ENCODE measurements at places on chromosomes 4 and X. TPM values are rescaled to one million over a fixed set of nuclear protein-coding genes. Genes with fewer than 3 reads are reported as not detected.

PNMA3 gene
- total RNA-seq: 5.7 TPM

GPR82 gene
- total RNA-seq: 0.97 TPM

CLTRN gene
- not detected for total RNA-seq

PDCL2 gene
- not detected for total RNA-seq

PAGE2B gene
- 1.9 TPM for total RNA-seq

NXF2 gene
- not detected for total RNA-seq

GRCh38 chr4:181578911-181579310 lies 664.3 kb upstream of the TENM3 start:
- no peak for DNase-seq

DNA sequence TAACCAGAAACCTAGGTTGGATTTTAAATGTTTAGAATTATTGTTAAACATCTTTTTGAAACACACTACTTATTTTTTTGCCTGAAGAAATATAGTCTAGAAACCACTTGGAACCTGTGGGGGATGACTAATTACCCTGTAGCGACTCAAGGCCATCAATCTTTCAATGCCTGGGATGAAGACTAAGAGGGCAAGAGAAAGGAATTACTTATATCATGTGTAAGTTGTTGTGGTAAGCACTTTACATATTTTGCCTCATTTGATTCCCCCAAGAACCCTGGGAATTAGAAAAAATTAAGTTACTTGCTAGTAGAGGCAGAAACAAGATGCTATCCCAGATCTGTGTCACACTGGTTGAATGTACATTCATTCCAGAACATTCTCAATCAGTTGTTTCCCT lies 170.9 kb upstream of the GRIA3 start:
- no peak for DNase-seq

GRCh38 chr4:139684351-139684750 lies 18.7 kb downstream of the MGST2 start:
- DNase-seq: no peak

- no peak for DNase-seq
Observed at GRCh38 chrX:107677501-107677901, 49.2 kb downstream of the PRPS1 start.

GRCh38 chrX:151984328-151984727 lies 9.9 kb upstream of the GABRE start:
- no peak for DNase-seq

DNA sequence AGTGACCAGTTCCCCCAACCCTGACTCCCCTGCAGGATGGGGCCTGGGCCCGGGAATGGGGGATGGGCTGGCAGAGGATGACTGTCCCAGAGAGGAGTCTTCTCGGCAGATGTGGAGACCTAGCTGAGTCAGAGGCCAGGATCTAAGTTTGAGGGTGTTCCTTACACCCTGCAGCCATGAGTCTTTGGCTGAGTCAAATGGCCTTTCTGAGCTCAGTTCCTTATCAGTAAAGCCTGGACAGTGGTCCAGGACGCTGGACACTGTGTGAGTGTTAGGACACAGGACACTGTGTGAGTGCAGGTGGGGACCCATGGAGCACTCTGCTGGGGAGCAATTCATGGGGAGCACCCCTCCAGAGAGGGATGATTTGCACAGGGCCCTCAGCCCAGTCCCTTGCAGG lies 5.0 kb downstream of the IL9R start:
- no peak for DNase-seq

GRCh38 chr4:70808151-70808550 lies 31.5 kb downstream of the GRSF1 start:
- DNase-seq: no peak

DNA sequence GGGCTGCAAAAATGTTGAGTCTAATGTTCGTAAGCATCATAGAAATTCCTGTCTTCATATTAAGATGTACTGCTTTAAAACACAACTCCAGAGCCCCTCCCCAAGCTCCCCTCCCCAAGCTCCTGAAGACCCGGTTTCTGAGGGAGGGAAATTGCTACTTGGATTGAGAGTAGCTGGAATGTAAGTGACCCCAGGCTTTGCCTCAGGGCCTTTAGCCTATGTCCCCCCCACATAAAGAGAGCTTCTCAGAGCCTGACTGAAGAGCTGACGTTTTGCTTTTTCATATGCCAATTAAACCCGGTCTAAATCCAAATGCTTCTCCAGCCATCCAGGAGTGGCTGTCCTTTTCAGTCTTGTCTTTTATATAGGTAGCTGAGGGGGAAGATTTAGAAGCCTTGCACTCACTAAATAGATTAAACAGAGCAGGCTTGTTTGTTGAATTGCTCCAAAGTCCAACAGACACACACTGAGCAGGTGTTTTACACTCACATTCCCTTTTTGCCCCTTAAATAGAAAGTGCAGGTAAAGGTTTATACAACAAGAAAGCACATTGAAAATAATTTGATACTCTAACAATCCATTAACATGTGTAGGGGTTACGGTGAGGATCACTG lies 19.6 kb downstream of the ARX start:
- DNase-seq: no peak

DNA sequence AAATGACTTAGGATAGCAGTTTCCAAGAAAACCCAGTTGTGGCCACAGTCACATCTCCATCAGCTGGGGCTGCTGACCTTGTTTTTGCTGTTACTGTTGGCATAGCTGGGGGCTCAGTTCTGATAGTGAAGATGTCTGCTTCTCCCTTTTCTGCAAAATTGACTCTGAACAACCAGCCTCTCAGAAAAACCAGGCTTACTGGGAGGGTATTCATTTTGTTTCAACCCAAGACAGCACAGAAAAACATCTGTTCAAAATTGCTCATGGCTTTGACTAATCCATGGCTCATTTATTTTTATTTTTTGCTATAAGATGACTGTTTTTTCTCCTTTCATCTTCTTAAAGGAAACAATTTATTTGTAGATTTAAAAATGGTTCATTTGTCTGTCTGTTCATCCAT lies 53.1 kb downstream of the RASL11B start:
- no peak for DNase-seq

DNA sequence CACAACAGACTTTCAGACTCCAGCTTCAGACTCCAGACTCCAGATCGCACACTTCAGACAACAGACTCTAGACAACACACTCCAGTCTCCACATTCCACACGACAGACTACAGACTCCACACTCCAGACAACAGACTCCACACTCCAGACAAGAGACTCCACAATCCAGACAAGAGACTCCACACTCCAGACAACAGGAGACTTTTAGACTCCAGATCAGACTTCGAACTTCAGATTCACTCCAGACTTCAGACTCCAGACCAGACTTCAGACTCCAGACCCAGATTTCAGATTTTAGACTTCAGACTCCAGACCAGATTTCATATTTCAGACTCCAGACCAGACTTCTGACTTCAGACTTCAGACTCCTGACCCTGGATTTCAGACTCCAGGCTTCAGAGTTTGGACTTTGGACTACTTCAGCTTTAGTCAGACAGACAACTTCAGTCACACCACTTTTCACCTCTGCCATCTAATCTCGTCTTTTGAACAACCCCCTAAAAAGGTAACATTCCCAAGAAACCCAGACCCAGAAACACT lies 29.0 kb upstream of the TLR2 start:
- no peak for DNase-seq

- DNase-seq: peak; percentile 59
Observed at GRCh38 chrX:132023896-132024386, 839 bp downstream of the STK26 start.

DNA sequence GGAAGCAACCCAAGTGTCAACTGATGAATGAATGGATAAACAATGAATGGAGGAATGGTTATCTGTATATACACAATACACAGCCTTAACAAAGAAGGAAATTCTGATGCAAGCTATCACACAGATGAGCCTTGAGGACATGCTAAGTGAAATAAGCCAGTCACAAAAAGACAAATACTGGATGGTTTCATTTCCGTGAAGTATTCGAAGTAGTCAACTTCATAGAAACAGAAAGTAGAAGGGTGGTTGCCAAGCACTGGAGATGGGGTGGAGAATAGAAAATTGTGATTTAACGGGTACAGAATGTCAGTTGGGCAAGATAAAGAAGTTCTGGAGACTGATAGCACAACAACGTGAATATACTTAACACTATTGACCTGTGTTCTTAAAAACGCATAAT lies 28.2 kb downstream of the CENPU start:
- DNase-seq: no peak

GRCh38 chrX:131675596-131676194 lies 131.8 kb downstream of the OR13H1 start:
- DNase-seq: no peak

GRCh38 chrX:18895189-18895951 lies 88.5 kb downstream of the PHKA2 start:
- DNase-seq: no peak

GRCh38 chr4:69888336-69888735 lies 28.4 kb upstream of the SULT1E1 start:
- DNase-seq: no peak

- no peak for DNase-seq
Observed at GRCh38 chrX:113966791-113967190, 617.1 kb upstream of the HTR2C start.

- DNase-seq: no peak
Observed at GRCh38 chr4:46404981-46405380, 15.1 kb upstream of the GABRA2 start.

Measured in activated naive CD8-positive, alpha-beta T cell treated with anti-CD3 and anti-CD28 coated beads, Interleukin-2, amount 10 ng/mL, durations not matched to agents 7 days and 5 days (primary cell).